ENCODE measurements at places on chromosomes 5 and 9.

DNA sequence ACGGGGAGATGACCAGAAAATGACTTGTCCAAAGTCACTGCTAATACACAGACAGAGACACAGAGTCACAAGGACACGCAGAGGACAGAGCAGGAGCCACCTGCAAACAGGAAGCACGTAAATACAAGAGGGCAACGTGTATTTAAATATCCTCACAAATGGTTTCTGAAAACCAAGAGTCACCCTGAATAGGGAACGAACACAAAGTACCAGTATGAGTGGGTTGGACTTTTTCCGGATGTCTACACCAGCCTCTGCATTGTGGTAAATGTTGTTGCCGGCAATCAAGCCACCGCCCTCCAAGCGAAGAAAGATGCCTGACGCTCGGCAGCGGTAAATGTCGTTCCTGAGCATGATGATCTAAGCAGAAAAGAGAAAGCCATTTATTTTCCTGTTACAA lies 44.5 kb downstream of the FBXO10 start:
- DNase-seq, result no peak

GRCh38 chr9:134922932-134923240 lies 5.2 kb upstream of the FCN1 start:
- no peak for DNase-seq

DNA sequence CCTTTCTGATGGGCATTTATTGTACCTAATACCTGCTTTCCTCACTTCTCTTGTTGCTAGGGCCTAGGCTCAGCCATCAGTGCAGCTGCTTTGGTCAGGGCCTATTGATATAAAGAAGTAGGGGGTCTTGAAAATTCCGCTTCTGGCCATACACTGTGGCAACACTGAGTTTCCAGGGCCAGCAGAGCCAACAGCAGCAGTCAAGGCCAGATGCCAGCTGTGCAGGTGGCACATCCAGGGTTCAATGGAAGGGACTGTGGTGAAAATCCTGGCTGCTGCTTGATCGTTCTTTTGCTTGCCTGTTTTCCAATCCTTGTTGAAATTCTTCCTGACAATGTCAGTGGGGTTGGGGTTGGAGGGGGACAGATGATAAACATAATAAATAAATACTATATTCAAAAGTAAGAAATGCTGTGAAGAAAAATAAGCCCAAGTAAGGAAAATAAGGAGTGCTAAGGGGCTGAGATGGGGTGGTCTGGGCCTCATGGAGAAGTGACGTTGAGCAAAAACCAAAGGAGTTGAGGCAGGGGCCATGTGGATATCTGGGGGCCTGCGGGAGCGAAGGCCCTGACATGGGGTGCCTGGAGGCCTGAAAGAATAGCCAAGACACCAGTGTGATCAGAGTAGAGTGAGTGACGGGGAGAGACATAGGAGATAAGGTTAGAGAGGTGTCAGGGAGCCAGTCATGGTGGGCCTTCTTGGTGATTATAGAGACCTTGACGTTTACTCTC lies 91.0 kb upstream of the ALDH1B1 start:
- DNase-seq, result no peak

DNA sequence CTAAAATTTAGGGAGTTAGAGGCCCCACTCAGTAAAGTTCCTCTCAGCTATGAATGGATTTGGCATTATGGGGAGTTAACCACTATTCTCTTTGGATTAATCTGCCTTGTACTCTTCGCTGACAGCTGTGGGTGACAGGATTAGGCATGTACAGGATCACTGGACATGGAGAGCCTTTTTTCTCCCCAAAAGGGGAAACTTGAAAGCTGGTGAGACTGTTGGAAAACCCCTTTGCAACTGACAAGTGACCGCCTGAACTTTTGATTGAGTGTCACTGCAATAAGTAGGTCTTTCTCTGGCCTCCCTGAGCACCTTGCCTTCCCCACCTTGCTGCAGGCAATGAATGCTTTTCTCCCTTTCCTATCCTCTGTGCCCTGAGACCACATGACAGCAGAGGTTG lies 68.3 kb downstream of the ERP44 start:
- no peak for DNase-seq

- DNase-seq, result no peak
Measured at GRCh38 chr9:122955961-122956360, 15.1 kb downstream of the RABGAP1 start.

DNA sequence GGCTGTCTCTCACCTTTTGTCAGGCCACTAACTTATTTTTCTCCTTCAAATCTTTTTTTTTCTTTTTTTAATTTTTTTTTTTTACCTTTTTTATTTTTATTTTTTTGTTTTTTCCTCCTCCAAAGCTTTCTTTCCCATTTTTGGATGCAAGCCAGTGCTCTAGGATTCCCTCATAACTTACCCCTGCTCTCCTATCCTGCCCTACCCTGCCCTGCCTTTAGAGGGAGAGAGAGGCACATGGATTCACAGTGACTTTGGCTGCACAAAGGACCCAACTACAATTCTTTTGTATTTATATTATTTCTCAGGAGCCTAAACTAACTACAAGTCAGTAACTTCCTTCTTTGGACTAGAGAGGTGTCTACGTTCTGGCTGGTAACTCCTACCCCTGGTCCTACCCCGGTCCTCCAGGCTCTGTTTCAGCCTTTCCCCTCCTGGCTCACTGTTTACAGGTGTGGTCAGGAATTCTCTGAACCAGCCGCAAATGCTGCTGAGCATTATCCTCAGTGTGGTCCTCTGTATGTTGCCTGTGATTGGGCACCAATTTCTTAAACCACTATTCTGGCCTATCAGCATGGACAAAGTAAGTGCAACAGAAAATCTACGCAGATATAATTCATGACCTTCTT lies 8.4 kb upstream of the RUSC2 start:
- no peak for DNase-seq

DNA sequence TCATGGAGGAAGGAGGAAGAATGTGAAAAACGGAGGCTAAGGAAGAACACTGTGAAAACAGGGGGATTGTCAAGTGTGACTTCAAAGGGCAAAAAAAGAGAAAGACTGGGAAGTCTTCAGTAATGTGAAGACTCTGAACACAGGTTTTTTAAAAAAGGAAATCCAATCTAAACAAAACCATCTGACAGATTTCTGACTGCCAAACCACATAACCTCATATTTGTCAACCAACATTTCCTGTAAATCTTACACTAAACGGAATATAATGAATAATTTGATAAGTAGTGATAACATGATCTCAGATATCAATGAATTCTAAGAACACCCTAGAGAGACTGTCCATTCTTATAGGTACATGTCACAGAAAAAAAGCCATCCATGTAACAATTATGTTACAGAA lies 124.7 kb downstream of the FBN2 start:
- DNase-seq, result no peak

DNA sequence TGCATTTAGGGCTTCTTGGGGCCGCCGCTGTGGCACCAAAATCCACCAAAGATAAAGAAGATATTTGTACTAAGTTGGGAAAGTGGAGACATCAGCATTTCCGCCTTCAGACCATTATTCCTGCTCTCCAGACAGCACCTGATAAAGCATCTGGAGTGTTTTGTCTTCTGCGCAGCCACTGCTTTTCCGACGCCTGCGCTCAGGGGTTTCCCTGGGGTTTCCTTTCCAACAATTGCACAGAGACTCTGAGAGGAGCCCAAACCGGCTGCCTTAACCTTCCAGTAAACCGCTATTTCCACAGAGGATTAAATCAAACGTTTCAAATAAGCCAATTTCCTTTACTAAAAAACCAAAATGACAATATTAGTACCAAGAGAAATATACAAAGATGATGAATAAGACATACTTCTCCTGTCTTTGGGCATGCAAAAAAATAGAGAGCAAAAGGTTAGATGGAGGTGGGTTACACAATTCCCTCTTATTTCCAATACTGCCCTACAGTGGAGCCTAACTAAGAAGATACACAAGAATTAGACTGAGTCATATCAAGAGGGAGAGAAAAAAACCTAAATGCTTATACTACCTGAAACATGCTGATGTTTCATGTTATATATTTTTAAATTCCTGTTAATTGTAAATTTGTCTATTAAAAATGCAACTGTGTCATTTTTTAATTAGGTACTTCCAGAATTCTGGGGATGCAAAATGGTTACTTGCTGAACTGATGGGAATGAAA lies 98.4 kb downstream of the MAPKAP1 start:
- no peak for DNase-seq

Data from activated T-cell treated with anti-CD3 and anti-CD28 coated beads for 1 hour (primary cell).